Placental pericyte (primary cell): ENCODE measurements at places on chromosomes 13 and 19. TPM values are rescaled to one million over a fixed set of nuclear protein-coding genes. Genes with fewer than 3 reads are reported as not detected.

The MARK4 gene
- total RNA-seq, result 13.7 and 19.9 TPM in 2 replicates

The GNA15 gene
- total RNA-seq, result 0.14 TPM in 1 of 2 replicates, not detected in the other

The PODNL1 gene
- 1.6 and 4.4 TPM in 2 replicates for total RNA-seq

The CALR3 gene
- total RNA-seq, result not detected in 2 replicates

The CDC34 gene
- total RNA-seq, result 108 and 148 TPM in 2 replicates

The ZNF14 gene
- total RNA-seq, result 3.5 and 4.4 TPM in 2 replicates

The BORCS8 gene
- total RNA-seq, result 16.6 and 22.6 TPM in 2 replicates

The LRRC25 gene
- 0.14 and 0.44 TPM in 2 replicates for total RNA-seq

The S1PR5 gene
- 2.0 and 10.5 TPM in 2 replicates for total RNA-seq

The CD209 gene
- 0.14 TPM in 1 of 2 replicates, not detected in the other for total RNA-seq

The ERICH6B gene
- not detected in 2 replicates for total RNA-seq

The PSG11 gene
- not detected in 2 replicates for total RNA-seq

The TLE2 gene
- 1.0 and 1.3 TPM in 2 replicates for total RNA-seq

The KMT2B gene
- total RNA-seq, result 10.0 and 14.7 TPM in 2 replicates

The ZNF491 gene
- 0.22 and 1.6 TPM in 2 replicates for total RNA-seq

The BRCA2 gene
- total RNA-seq, result 3.9 and 17.0 TPM in 2 replicates

The CEACAM7 gene
- not detected in 2 replicates for total RNA-seq

The CEACAM4 gene
- total RNA-seq, result not detected in 2 replicates
